ENCODE measurements at places on chromosomes 3 and 15.

GRCh38 chr15:75203017-75203907 lies 1.6 kb downstream of the C15orf39 start:
- DNase-seq: no peak

GRCh38 chr3:188468662-188469061 lies 314.7 kb downstream of the LPP start:
- no peak for DNase-seq

DNA sequence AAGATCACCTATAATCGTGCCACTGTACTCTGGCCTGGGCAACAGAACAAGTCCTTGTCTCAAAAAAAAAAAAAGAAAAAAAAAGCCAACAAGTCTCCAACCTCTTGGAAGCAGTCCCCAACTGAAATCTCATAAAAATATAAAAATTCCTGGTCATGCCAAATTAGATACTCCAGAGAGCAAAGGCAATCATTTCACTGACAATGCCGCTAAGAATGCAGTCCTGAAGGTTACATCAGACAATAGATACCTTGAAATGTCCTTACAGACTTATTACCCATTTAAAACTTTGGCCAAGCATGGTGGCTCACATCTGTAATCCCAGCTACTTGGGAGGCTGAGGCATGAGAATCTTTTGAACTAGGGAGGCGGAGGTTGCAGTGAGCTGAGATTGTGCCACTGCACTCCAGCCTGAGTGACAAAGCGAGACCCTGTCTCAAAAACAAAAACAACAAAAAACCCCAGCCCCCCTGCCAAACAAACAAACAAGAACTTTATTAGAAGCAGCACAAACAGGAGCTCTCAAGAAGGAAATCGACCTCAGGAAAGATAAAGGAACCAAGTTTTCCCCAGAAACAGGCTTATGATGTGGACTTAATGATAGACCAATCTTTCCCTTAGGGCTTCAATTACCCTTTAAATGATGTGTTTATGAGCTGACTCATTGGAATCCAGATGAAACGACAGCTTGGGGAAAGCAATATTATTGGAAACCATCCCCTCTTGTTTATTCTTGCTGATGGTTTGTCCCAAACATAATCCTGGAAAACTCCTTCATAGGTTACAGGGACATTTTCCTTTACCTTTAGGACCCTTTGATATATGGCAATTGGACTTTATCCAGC lies 53.1 kb upstream of the XCR1 start:
- DNase-seq: no peak

GRCh38 chr15:101272584-101272983 lies 4.7 kb downstream of the SELENOS start:
- DNase-seq: no peak

GRCh38 chr3:146241523-146242240 lies 9.2 kb downstream of the PLSCR4 start:
- peak; percentile 78 for DNase-seq

All from aorta (tissue), 5 donors.